Activated naive CD8-positive, alpha-beta T cell treated with anti-CD3 and anti-CD28 coated beads, Interleukin-2, amount 50 U/mL, for 24 hours (primary cell): ENCODE measurements at places on chromosomes 7 and 10.
A peak's percentile ranks its signal among the peaks of the same experiment; 100 is the strongest.

- no peak for DNase-seq
Measured at GRCh38 chr7:120680985-120681384, 177.0 kb downstream of the TSPAN12 start.

GRCh38 chr7:70374772-70375533 lies 757.0 kb upstream of the GALNT17 start:
- DNase-seq, result no peak

DNA sequence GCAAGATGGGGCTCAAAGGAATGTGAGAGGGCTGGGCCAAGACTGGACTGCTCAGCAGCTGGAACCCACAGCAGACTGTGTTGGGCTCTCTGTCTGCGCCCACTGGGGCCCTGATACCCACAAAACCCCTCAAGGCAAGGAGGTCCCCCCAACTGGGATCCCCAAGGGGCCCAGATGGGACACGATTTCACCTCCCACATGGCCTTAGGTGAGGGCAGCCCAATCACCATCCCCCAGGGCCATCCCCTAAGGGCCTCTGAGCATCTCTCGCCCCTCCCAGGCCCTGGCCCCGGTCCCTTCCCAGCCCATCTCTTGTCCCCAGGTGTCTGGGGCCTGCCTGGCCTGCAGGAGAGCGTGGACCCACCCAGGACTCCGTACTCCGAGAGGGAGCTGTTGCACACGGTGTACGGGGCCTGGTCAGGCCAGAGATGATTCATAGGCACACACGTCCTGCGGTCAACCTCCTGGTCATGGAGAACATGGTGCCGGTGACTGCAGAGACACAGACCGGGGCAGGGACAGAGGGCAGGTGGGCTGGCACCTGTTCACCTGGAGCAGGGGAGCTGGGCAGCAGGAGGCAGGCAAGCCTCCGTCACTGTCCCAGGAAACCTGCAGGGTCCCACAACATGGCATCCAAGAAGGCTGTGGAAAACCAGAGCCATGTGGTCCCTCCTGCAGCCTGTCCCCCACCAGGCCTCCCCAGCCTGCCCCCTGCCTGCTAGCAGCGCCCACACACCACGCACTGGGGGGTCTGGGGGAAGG lies 21.6 kb downstream of the OGDHL start:
- no peak for DNase-seq

DNA sequence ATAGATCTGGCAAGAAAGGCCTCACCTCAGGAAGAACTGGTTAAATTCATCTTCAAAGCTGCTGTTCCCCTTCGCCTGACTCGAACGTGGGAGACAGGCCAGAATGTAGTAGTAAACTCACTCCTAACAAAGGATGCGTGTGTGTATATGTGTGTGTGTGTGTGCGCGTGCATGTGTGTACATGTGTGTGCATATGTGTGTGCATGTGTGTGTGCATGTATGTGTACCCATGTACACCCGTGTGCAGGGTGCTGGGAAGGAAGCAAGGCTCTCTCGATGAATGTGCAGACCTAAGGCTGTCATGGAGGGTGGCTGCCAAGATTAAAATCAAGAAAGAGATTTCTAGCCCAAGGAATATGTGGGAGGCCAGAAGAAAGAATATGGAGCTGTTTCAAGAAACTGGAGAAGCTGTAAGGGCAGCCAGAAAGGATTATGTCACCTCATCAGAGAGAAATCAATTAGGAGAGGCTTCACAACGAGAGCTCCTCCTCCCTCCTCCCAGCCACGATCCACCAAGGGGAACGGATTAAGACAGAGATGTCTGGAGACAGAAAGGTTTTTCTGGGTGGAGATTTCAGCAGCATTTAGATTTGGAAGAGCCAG lies 34.0 kb upstream of the LBX1 start:
- no peak for DNase-seq

DNA sequence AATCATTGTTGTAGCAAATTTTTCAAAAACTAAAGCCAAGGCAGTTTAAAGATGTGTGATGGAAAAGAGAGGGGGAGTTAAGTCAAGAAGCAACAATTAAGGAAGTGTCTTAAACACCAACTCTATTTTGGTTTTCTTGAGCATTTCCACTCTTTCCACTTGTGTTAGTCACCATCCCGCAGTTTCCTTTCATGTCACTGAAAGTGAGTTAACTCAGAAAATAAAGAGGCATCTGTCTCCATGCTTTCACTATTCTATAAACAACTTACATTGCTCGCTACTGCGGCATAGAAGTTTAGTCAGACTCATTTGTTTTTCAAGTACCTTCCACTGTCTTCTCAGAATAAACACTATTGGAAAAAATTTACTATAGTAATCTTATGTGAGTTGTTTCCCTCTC lies 284.9 kb upstream of the SEMA3D start:
- DNase-seq, result no peak

DNA sequence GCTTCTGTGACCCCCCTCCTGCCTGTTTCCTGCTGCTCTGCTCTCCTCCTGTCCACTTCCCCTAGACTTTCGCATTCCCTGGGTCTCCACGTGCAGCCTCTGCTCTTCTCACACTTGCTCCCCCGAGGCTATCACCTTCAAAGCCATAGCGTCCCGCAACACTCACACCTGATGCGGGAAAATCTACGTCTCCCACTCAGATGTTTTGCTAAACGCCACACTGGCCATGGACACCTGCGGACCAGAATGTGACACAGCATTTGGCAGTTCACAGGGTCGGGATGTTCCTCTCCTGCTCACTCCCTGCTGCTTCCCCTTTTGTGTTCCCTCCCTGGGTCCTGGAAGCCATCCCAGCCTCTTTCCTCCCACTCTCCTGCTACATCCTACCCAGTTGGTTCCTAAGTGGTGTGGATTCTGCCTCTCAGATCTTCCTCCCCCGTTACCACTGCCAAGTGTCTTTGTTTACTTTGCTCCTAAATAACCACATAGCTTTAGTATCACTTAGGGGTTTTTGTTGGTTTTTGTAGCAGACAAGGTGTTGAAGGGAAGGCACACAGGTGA lies 33.7 kb upstream of the RBM33 start:
- no peak for DNase-seq

- no peak for DNase-seq
Measured at GRCh38 chr10:21929070-21929469, 74.5 kb downstream of the DNAJC1 start.

GRCh38 chr10:130300608-130301020 lies 164.4 kb downstream of the GLRX3 start:
- peak; percentile 46 for DNase-seq

GRCh38 chr7:80942261-80943041 lies 23.6 kb upstream of the SEMA3C start:
- DNase-seq, result no peak

- DNase-seq, result no peak
Measured at GRCh38 chr7:40297741-40298311, 163.0 kb downstream of the SUGCT start.

DNA sequence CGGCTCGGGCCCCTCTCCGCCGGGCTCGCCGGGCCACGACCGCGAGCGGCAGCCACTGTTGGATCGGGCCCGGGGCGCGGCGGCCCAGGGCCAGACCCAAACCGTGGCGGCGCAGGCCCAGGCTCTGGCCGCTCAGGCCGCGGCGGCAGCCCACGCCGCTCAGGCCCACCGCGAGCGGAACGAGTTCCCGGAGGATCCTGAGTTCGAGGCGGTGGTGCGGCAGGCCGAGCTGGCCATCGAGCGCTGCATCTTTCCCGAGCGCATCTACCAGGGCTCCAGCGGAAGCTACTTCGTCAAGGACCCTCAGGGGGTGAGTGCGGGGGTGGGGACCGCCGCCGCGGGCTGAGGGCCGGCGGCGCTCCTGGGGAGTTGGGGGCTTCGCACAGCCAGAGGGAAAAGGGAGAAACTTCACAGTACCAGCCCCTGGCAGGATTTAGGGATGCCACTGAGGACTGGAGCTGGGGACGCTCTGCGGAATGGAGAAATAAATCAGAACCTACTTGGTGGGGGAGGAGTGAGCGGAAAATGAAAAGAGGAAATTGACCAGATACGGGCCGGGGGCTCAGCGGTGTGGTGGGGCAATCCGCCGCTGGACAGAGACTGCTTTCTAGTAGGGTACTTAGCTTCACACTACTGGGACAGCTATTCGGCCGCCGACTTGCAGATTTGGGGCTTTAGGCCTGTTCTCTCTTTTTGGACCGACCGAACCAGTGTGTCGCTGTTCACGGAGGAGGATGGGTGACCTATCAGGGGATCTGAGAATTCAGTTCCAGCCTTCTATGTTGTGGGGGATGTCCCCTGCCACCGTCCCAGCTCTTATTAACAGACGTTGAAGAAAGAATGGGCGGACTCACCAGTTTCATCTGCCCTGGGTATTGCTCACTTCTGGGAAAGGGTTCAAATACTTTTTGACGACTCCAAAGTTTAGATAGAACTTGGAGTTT lies 669 bp downstream of the PI4K2A start:
- DNase-seq, result peak; percentile 30

- no peak for DNase-seq
Measured at GRCh38 chr10:34010891-34011290, 676.4 kb upstream of the NRP1 start.

GRCh38 chr7:51158211-51158610 lies 158.4 kb downstream of the COBL start:
- no peak for DNase-seq

DNA sequence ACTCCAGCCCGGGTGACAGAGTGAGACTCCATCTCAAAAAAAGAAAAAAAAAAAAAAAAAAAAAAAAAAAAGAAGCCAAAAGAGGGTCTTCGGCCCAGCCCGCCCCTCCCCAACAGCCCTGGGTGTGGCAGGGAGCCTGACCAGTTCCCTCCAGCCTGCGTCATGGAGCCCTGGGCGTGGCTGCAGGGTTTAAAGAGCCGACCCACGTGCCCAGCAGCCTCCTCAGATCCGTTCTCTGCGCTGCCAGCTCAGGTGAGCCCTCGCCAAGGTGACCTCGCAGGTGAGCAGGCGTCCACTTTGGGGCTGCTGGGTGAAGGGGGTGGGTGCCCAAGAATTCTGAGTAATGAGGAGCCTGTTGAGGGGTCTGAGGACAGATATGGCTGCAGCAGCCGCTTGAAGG lies at the start of gene FXYD4:
Gene FXYD4, plus strand, starts transcription at position 219 of the 400 bp plus-strand sequence. CDS start 2,111 bp downstream, outside the sequence.
- DNase-seq, result no peak

- DNase-seq, result no peak
Measured at GRCh38 chr7:126570845-126571244, 681.9 kb downstream of the GRM8 start.

DNA sequence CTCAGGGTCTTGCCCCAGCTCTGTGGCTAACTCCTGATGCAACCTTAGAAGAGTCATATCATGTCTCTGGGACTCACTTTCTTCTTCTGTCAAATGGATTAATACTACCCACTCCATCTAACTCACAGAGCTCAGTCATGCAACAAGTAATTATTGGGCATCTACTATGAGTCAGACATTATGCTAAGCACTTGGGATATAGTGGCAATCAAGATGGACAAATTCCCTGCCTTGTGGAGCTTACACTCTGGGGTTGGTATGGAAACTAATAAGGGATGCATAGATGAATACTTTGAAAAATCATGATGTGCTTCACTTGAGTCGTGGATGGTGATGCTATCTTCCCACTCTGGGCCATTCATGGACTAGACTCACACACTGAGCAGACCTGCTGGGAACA lies 88.9 kb downstream of the KCNMA1 start:
- DNase-seq, result no peak

DNA sequence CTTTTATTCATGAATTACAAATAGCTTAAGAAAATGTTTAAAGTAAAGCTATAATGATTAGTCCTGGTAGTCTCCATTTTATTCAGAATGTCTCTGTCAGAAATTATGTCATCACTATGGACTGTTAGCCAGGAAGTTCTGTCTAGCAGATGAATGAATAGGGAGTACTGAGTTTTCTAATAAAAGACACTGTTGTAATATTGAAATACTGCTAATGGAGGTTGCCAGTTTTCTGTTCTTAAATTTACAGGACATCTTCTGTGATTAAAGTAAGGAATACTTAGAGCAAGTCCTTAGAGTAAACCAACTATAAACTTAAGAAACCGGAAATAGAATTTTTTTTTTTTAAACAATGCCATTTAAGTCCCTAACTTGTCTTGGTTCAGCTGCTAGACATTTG lies 309.8 kb downstream of the ADK start:
- DNase-seq, result no peak

DNA sequence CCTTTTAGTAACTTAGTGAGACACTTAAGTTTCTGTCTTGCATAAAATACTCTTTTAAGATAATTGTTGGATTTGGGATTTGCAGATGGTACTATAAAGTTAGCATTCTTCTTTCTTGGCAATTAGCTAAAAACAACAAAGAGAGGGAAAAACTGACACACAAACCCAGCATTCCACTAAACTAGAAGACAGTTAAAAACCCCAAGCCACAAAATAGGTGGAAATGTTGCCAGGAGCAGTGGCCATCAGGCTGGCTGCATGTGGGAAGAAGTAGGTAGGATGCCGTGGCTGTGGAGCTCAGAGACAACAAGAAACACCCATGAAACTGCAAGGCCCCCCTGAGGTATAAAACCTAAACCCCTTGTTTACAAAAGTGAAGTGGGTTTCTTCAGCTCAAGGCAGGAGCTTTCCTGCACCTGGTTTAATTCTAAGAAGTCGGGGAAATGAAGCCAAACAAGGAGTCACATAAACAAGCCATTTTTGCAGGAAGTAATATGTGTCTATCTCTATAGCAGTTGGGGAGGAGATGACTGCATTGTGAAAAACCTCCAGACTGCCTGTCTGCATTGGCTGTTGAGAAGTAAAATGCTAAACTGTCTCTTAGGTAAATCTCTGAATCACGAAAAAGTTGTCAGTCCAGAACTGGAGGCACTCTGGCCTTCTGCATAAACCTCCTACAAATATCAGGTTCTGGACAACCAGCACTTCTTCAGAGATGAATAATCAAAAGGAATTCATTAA lies 9.5 kb downstream of the RAB18 start:
- DNase-seq, result no peak

- no peak for DNase-seq
Measured at GRCh38 chr10:129777687-129778086, 186.4 kb downstream of the EBF3 start.

GRCh38 chr7:23700046-23700445 lies 10.0 kb upstream of the STK31 start:
- DNase-seq, result no peak

DNA sequence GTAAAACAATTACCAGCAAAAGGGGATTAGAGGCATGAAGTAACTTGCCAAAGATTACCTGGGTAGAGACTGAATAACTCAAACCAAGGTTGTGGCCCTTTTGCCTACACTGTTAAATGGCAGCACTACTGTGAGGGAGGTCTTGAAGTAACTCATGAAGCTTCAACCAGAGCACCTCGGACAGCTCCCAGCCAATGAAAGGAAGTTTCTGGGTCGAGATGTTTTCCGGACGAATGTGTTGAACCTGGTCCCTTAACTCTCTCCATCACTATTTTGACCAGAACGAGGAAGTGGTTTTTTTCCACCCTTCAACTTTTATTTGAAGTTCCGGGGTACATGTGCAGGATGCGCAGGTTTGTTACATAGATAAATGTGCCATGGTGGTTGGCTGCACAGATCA lies 133.6 kb upstream of the PRKCQ start:
- DNase-seq, result no peak

- no peak for DNase-seq
Measured at GRCh38 chr7:106260136-106260561, 24.6 kb downstream of the NAMPT start.

GRCh38 chr10:109894516-109894915 lies 28.8 kb downstream of the XPNPEP1 start:
- no peak for DNase-seq

DNA sequence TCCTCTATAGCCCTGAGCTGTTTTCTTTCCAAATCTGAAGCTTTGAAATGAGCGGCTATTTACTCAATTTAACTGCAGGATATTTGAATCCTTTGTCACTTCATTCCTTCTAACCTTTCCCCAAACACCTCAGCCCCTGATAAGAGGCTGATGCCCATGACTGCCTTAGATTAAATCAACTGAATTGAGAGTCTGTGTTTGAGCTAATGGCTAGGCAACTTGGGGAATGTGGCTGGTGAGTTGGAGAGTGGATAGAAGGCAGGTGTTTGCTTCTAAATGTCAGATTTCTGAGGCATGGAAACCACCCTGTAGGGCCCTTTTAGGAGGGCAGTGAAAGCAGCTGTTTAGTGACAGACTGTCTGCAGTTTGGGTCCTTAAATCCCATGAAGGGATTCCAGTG lies 759.9 kb downstream of the LRMDA start:
- no peak for DNase-seq
